ENCODE measurements at places on chromosomes 1 and 21. TPM values are rescaled to one million over a fixed set of nuclear protein-coding genes. Genes with fewer than 3 reads are reported as not detected.

LINGO4 gene
- not detected for total RNA-seq

LHX8 gene
- 0.35 TPM for total RNA-seq

ARMH1 gene
- 5.7 TPM for total RNA-seq

IPO9 gene
- total RNA-seq = 36.9 TPM

TAS1R1 gene
- total RNA-seq = not detected

SLC26A9 gene
- total RNA-seq = 2.9 TPM

CFAP57 gene
- 0.11 TPM for total RNA-seq

SLC50A1 gene
- total RNA-seq = 18.4 TPM

LEMD1 gene
- not detected for total RNA-seq

TGFB2 gene
- total RNA-seq = 107 TPM

SPATA45 gene
- total RNA-seq = 2.9 TPM

S100A7 gene
- not detected for total RNA-seq

TMPRSS15 gene
- not detected for total RNA-seq

ARHGAP29 gene
- 7.4 TPM for total RNA-seq

VWA1 gene
- total RNA-seq = 31.5 TPM

ZNF593OS gene
- not detected for total RNA-seq

TRIM17 gene
- total RNA-seq = 6.7 TPM

All from cardiac muscle cell (in vitro differentiated cells and primary cell).